HFF-Myc (cell line): ENCODE measurements at places on chromosomes 6 and 20.

DNA sequence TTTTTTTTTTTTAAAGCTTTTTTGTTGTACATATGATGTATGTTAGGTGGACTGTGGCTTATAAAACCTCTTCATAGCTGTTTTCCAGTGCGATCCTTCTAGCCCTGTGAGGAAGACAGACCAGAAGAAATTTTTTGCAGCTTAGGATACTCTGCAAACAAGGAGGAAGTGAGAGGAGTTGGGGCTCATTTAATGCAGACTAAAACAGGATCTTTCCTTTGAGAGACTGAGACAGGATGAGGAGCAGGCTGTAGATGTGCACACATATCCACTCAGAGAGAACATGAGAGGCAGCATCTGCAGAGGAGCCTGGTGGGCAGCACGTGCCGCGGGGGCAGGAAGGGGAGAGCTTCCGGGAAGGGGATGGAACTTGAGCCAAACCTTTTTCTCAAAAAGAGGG lies 45.7 kb downstream of the PPARD start:
- no peak for DNase-seq

GRCh38 chr6:49151461-49151860 lies 311.6 kb downstream of the MMUT start:
- DNase-seq: no peak

DNA sequence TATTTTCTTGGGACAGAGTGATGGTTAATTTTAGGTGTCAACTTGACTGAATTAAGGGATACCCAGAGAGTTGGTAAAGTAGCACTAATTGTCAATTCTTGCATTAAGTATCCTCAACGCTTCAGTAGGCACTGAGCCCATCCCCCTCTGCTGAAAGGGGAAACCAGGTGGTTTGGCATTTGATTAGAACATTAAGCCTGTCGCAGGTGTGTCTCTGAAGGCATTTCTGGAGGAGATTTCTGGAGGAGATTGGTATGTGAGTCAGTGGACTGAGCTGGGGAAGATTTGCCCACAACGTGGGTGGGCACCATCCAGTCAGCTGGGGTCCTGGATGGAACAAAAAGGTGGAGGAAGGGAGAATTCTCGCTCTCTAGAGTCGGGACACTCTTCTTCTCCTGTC lies 119.8 kb downstream of the RFX6 start:
- DNase-seq: no peak

DNA sequence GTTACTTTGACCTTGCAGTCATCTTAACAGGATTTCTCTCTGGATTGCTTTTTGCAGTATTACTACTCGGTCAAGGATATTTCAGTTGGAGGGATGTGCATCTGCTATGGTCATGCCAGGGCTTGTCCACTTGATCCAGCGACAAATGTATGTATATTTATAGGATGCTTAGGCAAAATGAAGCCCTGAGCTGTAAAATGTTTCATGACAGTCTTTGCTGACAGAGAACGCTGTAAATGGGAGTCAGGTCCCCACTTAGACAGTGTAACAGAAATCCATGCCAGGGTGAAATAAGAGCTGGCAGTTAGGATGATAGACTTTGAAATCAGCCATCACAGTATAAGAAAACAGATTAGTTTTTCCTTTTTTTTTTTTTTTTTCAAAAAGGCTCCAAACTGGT lies 264.0 kb downstream of the LAMA2 start:
- DNase-seq: no peak

DNA sequence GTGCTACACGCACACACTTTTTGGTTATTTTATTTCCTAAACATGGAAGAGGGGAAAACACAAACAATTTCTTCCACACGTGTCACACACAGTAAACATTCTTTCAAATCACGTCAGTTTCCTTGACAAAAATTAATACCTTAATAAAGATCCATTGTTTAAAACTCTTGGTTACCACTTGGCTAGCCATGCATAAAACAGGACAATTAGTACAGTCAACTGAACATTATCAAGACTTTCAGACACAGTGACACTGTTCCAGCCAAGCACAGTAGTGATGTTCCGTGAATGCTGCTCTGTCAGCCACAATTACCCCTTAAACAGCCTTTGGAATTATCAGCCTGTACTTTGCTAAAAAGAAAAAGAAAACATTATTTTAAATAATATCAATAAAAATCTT lies 50.8 kb downstream of the GMDS start:
- no peak for DNase-seq
